ENCODE measurements at places on chromosomes 6 and 20.

GRCh38 chr6:122438975-122439374 lies 32.6 kb downstream of the SERINC1 start:
- DNase-seq: no peak

DNA sequence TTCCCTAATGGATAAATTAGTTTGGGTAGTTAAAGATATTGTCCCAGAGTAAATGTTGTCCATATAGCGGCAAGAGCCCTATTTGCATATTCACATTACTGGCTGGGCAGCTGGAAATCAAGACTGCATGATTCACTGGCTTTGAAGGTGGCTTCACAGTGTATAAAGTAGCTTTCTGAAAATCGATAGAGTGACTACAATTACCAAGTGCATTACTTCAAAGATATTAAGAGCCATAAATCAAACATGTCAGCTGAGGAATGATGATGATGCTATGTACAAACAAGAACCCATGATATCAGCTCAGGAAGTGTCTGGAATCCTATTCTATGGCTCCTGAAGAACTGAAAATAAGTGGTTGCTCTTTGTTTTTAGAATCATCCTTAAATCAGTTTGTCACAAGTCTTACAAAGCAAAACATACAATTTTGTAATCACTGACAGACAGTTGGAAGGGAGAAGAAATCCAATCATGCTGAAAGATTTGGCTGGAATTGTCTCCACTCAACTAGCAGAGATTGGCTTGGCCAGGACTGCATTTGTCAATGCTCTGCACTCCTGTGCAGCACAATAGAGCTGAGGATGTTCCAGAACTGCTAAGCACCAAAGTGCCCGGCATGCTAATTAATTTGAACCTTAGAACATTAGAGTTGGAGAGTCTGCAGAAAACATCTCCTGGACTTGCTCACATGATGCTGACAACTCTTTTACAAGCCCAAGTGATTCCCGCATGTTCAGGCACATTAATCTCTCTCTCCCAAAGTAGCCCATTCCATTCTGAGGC lies 77.9 kb upstream of the B3GAT2 start:
- DNase-seq: no peak

DNA sequence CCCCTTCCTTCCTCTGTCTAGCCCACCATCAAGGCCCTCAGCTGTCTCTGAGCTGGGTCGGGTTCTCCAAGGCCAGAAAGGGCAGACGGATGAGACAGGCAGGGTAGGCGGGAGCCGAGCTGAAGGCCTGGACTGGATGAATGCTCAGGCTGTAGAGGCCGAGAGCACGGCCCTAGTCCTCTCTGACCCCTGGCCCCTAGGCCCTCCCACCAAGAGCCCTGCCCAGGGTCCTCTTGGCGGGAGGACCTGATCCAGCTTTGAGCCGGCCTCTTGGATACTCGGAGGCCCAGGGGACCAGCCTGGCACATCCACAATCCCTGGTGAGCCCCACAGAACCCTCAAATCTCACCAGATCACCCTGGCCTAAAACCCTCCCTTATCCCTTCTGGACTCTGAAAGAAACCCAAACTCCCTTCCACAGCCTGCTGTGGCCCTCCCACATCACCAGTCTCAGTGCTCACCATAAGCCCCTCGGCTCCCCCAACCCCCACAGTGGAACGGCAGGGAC lies 8.2 kb downstream of the ADISSP start:
- no peak for DNase-seq

- no peak for DNase-seq
Measured at GRCh38 chr20:36314734-36315544, 8.8 kb downstream of the DLGAP4 start.

DNA sequence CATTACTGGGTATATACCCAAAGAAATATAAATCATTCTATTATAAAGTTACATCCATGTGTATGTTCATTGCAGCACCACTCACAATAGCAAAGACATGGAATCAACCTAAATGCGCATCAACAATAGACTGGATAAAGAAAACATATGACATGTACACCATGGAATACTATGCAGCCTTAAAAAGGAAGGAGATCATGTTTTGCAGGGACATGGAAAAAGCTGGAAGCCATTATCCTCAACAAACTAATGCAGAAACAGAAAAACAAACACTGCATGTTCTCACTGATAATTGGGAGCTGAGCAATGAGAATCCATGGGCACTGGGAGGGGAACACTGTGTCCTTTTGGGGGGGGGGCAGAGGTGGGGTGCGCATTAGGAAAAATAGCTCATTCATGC lies 50.9 kb upstream of the HLA-G start:
- no peak for DNase-seq

DNA sequence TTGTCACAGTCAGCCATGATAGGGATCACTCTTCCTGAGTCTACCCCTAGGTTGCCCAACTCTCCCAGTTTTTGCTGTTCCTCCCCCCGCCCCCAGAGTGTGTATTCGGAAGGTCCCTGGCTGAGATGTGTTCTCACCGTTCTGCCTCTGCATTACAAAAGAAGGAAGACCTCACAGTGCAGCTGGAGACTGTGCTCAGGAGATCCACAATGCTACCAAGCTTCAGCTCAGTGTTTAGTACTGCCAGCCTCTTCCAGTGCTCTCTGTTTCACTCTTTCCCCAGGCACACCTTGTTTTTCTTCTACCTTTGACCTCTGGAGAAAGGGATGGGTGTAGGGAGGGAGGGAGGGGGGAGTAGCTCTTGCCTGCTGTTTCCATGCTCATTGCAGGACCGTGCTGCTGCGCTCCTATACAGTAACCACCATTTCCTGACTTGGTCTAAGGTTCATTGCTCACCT lies 13.4 kb upstream of the MOCS1 start:
- no peak for DNase-seq

DNA sequence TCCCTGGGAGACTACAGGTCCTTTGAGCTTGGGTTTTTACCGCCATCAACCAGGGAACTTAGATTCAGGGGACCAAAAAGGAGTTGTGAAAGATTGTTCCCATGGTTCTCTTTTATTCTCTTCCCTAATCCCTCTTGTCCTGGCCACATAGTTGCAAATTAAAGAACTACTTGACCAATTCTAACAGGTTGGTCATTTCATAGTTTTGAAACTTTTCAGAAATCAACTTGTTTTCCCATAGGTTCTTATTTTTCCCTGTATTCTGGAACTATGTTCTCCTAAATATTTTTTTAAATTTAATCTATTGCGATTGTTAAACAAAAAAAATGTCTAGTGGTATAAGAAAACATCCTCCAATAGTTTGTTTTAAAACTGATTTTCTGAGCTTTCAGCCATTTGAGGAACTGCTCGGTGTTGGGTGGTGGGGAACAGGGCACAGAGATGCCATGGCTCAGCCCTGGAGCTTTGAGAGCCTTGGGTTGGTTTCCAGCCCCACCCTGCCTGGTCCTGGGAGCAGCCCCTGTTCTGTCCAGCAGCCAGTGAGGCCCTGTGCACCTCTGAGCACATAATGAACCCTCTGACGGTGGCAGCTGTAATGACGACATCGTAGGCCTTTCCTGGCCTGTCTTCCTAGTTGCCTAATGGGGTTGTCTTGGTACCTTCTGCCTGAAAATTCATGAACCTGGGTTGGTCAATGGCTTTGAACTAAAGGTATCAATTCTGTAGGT lies 53.5 kb downstream of the TBC1D7 start:
- no peak for DNase-seq

- DNase-seq: no peak
Measured at GRCh38 chr6:1963596-1963995, 281.8 kb downstream of the GMDS start.

DNA sequence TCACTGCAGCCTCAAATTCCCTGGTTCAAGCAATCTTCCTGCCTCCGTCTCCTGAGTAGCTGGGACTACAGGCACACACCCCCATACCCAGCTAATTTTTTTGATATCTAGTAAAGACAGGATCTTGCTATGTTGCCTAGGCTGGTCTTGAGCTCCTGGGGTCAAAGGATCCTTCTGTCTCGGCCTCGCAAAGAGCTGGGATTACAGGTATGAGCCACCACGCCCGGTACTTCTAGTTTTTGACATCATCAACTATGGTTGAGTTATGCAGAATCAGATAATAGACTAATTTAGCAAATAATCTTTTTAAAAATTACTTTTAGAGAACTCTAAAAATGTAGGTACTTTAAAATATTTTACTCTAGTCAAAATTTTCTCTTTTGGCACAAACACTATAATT lies 166.2 kb downstream of the SOX4 start:
- no peak for DNase-seq

DNA sequence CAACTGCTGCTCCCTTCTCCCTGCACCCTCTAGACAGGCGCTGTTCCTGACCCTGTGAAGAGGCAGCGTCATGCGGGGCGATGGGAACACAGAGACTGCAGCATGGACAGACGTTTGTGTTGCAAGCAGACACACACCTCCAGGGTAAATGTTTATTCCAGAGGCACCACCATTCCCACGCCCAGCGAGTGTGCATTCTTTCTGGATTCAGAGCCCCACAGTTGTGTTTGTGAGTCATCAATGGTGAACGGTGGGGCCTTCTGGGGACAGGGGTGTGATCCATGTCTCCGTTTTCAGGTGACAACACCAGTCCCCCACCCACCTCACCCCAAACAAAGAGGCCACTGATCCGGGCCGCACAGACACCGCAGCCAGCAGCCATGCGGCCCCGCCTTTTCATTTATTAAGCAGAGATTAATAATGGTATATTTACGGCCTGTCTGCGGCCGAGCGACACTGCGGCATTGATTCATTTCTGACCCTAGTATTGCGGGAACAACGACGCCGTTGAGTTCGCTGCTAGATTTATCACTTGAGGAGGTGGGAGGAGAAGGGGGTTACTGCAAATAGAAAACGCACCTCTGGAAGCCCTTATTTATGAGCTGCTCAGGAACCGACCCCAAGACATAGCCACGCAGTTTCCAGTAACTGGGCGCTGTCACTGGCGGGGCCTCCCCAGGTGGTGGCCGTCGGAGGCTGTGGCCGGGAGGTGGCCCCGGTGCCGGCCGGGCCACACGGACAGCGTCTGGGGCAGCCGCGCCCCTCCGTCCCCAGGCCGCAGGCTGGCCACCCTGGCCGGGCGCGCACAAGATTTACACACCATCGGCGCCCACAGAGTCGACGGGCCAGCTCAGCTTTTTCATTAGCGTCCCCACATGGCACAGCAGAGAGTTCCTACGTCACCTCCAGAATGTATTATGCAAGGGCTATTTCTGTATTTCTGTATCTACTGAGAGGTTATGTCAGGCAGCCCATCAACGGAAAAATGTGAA lies 367.6 kb downstream of the THBS2 start:
- no peak for DNase-seq

DNA sequence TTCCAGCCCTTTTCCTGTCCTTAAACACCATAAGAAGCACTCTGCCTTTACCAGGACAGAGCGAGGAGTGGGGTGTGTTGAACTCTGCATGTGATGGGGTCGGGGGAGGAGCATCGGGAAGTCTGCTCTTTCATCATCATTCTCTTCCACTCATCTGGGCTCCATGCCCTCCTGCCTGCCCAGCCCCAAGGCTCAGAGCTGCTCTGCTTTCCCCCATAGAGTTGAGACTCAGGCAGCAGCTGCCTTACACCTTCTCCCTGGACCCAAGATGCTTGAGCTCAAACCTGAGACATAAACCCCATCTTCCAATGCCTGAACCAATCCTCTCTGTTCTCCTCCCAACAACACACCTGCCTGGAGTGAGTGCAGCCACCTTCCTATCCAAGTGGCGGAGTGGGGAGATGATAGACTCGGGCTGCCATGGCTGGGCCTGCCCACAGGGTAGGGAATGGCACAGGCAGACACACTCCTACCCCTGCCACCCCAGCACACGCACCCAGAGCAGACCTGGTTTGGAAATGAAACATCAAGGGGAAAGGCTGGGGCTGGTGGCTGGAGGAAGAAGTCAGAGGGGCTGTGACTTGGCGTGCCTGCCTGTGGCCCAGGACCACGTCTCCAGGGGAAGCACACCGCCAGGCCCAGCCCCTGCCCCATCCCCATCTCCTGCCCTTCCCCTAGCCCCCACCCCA lies 28.4 kb downstream of the TFEB start:
- DNase-seq: no peak

- no peak for DNase-seq
Measured at GRCh38 chr20:13412806-13413445, 191.9 kb downstream of the ISM1 start.

- no peak for DNase-seq
Measured at GRCh38 chr6:110358553-110359160, 508 bp upstream of the METTL24 start.

DNA sequence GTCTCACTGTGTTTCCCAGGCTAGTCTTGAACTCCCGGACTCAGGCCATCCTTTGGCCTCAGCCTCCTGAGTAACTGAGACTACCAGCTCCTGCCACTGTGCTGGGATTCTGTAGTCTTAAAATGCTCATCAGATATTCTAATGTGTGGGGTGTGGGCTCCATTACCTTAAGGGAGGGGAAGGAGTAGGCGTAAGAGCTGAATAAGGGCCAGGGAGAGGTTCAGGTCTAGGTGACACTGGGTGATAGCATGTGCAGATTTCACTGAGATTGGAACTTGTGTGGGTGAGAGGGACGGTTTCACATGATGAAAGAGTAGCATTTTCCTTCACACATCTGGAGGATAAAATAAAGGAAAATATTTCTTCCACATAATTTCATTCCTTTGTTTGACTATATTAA lies 8.5 kb downstream of the AKAP12 start:
- DNase-seq: no peak

GRCh38 chr6:88780714-88781389 lies 182.6 kb downstream of the RNGTT start:
- peak; percentile 35 for DNase-seq

GRCh38 chr6:153801917-153802316 lies 237.1 kb upstream of the OPRM1 start:
- DNase-seq: no peak

- DNase-seq: no peak
Measured at GRCh38 chr6:155090166-155090565, 95.1 kb downstream of the TIAM2 start.

- no peak for DNase-seq
Measured at GRCh38 chr6:121436274-121436857, 920 bp downstream of the GJA1 start.

DNA sequence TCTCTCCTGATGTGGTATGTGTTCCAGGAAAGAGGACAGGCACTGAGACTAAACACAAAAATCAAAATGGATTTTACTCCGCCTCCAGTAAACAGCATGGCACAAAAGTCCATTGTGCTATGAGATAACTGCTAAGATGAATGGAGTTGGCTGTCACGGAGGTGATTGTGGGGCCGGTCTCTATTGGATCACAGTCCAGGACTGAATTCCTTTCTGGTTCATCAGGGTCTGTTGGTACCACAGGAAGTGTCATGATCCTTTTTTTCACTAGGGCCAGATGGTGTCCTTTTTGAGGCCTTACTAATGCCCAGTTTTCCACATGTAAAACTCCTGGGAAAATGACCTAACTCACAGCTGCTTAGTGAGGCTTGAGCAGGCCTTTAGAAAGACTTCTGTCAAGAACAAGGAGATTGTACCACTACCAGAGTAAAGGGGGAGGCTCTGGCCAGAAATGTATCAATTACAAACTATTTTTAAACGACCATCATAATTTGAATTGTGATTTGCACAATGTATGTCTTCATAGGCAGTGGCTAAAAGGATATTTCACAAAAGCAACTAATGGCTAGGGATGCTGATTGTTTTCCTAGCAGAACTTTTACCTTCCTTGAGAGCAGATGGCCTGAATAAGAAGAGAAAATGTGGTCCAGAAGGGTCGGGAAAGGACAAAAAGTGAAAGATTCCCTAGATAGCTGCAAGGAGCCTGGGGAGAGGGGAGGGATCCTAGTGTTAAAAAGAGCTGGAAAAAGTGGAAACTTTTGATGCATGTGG lies 192.2 kb upstream of the POU3F2 start:
- no peak for DNase-seq
